ENCODE measurements at places on chromosomes 12 and 14.

- no peak for DNase-seq
Observed at GRCh38 chr14:106021832-106022231, 495.4 kb downstream of the TMEM121 start.

DNA sequence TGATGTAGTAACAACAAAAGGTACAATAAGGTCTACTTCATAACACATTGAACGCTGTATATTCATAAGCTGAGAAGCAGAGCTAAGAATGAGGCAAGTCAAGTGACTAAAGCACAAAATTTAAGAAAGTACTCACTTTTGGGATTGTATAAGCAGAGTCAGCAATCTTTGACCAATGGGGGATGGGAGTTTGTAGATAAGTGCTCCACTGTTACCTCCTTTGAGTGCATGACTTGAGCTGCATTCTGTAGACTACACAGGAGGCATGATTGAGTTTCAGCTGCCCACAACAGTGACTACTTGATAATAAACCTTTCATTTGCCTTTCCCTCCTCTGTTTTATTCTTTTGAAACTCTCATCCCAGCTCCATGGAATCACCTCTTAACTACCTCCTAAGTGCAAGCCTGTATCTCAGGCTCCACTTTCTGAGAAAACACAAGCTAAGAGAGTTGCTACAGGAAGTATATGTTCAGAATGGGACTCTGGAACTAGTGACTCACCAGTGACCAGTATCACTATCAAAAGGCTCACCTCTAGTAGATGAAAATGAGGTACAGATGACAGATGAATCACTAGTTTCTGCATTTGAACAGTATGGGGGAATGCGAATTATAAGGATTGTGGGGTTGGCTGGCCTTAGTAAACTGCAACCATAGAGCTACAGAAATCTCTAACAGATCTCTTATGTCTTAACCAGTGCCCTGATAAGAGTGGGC is 49.2 kb downstream of the SLC35F4 start:
- DNase-seq = no peak

DNA sequence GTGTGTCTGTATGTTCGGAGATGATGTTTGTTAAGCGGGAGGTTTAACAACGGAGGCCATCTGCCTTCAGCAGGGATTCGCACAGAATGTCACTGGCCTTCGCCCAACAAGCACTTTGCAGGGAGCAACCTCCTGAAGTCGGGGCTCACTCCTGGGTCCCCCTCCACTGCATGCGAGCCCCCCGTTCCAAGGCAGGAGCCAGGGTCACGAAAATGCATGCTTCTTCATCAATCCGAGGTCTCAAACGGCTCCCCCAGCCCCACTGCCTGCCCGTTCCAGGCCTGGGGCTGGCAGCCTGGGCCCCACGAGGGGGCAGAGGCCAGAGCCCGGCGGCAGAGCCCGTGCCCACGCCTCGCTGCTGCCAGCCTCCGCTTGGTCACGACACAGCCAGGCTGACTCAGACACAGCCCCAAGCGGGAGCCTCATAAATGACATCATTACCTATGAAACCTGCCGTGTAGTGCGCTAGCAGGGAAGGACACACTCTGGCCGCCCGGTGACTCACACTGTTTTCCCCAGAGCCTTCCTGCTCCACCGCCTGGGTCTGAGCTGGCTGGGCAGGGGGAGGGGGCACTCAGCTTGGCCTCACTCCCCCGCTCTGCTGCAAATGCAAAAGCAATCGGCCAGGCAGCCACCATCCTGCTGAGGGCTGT is 169.5 kb upstream of the RTL1 start:
- no peak for DNase-seq

- no peak for DNase-seq
Observed at GRCh38 chr12:10101042-10101579, 2.3 kb upstream of the CLEC1A start.

GRCh38 chr12:981176-981828 is 9.7 kb upstream of the ERC1 start:
- no peak for DNase-seq

GRCh38 chr14:92589213-92589852 is 75.8 kb downstream of the RIN3 start:
- DNase-seq = no peak

DNA sequence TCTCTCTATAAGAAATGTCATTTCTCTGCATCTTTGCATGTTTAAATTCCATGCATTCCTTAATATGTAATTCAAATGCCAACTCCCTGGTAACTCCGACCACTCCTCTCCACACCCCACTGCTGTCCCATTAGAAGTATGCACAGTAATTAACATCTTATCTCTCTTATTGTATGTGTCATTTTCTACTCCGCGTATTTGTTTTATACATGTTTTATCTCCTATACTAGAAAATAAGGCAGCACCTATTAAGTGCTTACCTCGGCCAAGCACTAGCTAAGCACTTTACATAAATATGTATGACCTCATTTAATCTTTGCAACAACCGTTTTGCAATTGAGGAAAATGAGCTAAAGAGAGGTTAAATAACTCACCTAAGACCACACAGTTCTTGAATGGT is 469.8 kb downstream of the BCAT1 start:
- DNase-seq = no peak

DNA sequence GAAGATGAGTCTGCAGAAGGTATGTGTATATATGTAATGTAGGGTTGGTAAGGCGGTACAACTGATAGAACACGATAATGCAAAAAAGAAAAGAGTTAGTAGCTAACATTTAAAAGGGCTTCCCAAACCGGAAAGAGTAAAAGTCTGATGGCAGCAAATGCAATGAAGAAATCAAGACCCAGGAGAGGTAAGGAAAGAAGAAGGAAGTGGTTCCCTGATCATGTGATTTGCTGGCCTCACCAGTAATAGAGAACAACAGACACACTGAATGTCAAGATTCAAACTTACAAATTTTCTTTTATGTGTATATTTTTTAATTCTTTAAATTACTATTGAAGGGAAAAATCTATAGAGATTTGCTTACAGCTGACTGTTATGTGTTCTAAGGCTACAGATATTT is 18.4 kb downstream of the ZFC3H1 start:
- DNase-seq = no peak

DNA sequence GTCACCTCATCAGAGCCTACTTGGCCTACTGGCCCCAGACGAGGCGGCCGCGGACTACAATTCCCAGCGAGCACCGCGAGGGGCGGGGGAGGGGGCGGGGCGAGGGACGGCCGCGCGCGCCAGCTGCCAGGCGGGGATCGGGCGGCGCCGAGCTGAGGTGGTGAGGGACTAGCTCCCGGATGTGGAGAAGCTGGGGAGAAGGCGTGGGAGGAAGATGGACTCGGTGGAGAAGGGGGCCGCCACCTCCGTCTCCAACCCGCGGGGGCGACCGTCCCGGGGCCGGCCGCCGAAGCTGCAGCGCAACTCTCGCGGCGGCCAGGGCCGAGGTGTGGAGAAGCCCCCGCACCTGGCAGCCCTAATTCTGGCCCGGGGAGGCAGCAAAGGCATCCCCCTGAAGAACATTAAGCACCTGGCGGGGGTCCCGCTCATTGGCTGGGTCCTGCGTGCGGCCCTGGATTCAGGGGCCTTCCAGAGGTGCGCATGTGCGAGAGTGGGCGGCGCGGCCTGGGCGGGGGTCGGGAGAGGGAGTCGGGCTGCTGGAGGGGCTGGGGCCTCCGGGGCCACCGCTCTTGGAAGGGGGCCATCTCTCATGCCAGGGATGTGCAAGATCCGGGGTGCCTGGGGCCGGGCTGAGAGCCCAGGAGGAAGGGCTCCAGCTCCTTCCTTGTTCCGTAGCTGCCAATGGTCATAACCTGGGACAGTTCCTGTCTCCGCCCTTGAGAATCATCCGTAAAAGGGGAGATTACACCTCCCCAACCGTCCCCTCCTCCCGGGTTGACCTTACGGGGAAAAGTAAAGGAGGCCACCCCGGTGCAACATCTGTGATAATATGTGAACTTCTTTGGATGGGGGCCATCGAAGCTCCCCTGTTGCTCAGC is at the start of gene CMAS:
TSS of gene CMAS (plus strand) at position 129 of the 878 bp plus-strand sequence. CDS start at position 215, 86 bp downstream.
- DNase-seq = peak; percentile 52

- DNase-seq = no peak
Observed at GRCh38 chr12:57844709-57845477, 1.6 kb downstream of the CTDSP2 start.

DNA sequence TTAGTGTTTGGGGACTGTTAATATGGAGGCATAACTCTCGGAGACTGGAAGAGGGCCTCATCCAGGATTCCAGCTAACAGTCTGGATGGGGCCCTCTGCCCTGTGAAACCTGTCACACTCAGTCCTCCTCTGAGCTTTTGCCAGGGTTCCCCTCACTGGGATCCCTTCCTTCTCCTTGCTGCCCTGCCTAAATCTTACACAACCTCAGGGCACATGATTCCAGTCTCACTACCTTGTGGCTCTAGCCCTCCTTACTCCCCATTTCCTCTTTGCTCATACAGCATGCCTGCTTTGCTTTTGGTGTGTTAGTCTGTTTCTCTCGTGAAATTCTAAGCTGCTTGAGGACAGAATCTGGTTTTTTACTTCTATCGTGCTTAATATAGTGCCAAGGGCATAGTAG is 942 bp upstream of the GSG1 start:
- no peak for DNase-seq

All from stimulated activated CD8-positive, alpha-beta memory T cell treated with anti-CD3 and anti-CD28 coated beads, Interleukin-7, amount 100 ng/mL, for 1 hour (primary cell).